Stimulated activated CD8-positive, alpha-beta memory T cell treated with anti-CD3 and anti-CD28 coated beads, Interleukin-12 subunit alpha, Interleukin-12 subunit beta, amount 100 ng/mL, for 4 hours (primary cell): ENCODE measurements at places on chromosomes 6 and 20.

GRCh38 chr6:116969211-116969863, 92.3 kb downstream of the RFX6 start:
- no peak for DNase-seq

DNA sequence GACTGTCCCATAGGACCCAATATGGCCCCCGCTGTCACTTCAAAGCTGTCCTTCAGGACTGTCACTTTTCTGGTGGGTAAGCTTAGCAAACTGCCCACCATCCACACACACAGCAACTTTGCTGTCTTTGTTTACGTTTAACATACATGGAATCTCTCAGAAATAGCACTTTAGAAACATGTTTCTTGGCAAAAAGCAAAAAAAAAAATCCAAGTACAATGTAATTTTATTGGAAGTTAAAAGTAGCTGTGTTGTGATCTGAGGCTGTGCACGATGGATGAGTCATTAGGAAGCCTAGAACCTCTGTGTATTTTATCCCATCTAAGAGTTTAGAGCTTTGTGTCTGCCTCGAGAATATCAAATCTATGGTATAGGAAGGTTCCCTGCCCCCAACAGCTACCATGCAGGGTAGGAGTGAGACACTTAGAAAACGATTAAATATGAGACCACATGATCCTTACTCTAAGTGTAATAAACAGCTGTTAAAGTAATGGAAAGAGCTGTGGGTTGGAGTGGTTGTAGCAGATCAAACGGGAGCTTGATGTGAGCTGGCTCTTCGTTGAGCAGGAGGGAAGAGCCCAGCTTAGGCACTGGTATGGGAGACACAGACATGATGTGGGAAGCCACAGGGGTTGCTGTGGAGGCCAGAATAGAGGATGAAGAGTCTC, 119.5 kb downstream of the PLEKHG1 start:
- DNase-seq, result no peak

GRCh38 chr6:44305200-44305725, 7.9 kb downstream of the AARS2 start:
- no peak for DNase-seq

DNA sequence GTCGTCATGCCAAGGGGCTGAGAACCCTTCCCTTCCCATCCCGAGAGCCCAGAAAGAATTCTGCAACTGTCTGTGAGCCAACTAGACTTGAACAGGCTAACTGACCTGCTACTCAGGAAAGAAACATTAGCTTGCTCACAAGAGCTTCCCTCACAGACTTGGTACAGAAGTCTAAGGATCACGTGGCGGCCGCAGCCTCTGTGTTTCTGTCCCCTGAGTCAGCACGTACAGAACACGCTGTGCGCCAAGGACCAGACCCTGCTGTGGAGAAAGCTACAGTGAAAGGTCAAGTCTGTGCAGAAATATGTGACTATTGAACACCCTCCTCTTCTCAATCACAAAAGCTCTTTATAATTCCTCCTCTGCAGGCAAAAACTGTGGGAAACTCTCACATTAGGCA, 151.3 kb upstream of the QKI start:
- no peak for DNase-seq

DNA sequence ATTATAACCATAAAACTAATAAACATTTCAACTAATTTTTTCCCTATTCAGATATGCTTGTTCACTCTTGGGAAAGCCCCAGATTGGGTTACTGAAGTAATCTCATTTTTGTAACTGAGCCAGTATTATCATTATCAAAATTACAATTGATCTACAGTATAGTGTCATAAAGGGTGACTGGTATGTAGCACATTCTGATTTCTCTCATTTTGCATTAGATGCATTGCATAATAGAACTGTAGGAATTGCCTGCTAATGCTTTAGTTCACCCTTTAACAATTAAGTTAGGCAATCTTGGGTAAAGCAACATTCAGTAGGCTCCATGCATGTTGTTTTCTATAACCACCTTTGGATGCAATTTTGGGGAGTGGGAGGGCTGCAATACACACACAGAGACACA, 150.8 kb upstream of the FLRT3 start:
- DNase-seq, result no peak

DNA sequence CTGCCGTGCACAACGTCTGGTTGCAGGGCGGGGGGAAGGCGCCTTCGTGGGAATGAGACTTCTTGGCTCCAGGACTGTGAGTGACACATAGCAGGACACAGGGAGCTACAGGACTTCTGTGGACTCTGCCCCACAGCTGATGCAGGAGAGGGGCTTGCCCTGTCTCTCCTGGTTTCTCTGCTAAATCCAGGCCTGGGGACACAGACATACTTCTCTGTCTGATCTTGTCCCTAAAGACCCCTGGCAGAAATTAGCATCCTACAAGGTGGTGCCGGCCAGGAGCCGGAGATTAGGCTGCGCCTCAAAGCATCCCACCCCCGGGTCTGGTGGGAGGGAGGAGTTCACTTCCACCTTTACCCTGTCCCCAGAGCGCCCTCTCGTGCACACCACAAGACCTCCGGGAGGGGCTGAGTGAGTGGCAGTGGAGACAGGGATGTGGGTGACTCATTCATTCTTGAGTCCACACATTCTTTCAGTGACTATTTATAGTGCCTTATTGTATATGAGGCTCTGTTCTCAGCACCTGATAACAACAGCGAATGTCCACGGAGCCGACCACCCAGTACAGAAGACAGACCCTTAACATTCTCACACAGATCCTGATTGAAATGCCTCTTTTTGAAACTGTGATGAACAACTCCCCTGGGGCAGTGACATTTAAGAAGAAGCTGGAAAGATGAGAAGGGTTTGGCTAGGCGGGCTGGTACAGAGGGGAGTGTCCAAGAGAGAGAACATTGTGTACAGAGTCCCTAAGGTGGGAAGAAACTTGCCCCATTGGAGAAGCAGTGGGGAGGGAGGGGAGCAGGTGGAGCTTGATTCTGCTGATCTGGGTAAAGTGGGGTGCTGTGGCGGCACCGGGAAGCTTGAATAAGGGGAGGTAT, 39.0 kb downstream of the GMPR start:
- DNase-seq, result no peak

GRCh38 chr6:138601128-138601527, 101.8 kb upstream of the NHSL1 start:
- DNase-seq, result no peak

DNA sequence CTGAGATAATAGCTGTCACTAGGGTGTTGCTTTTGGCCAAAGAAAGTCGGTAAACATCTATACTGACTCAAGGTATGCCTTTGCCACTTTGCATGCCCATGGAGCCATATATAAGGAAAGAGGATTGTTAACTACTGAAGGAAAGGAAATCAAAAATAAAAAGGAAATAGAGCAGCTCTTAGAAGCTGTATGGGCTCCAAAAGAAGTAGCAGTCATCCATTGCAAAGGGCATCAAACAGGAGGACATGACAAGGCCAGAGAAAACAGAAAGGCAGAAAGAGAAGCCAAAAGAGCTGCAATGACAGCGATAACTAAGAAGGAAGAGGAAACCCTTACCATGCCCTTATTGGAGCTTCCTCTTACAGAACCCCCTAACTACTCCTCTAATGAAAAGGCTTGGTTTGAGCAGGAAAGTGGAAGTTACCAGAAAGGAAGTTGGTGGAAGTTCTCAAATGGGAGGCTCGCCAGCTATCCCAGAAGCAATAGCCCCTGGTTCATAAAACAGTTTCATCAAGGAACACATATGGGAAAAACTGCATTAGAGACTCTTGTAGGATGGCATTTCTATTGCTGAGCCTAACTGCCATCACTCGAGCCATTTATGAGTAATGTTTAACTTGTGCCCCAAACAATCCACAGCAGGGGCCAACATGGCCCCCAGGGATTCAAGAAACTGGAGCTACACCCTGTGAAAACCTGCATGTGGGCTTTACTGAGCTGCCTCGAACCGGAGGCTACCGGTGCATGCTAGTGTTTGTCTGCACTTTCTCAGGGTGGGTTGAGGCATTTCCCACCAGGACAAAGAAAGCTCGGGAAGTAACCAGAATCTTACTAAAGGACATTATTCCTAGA, 7.0 kb downstream of the IL22RA2 start:
- DNase-seq, result no peak

GRCh38 chr6:22904431-22904830, 335.1 kb downstream of the HDGFL1 start:
- DNase-seq, result no peak

- no peak for DNase-seq
Measured at GRCh38 chr6:75623491-75623890, 21.8 kb downstream of the SENP6 start.

GRCh38 chr6:43334466-43335095, 26.0 kb upstream of the CRIP3 start:
- DNase-seq, result no peak
